ENCODE measurements at places on chromosomes 7 and 10.

DNA sequence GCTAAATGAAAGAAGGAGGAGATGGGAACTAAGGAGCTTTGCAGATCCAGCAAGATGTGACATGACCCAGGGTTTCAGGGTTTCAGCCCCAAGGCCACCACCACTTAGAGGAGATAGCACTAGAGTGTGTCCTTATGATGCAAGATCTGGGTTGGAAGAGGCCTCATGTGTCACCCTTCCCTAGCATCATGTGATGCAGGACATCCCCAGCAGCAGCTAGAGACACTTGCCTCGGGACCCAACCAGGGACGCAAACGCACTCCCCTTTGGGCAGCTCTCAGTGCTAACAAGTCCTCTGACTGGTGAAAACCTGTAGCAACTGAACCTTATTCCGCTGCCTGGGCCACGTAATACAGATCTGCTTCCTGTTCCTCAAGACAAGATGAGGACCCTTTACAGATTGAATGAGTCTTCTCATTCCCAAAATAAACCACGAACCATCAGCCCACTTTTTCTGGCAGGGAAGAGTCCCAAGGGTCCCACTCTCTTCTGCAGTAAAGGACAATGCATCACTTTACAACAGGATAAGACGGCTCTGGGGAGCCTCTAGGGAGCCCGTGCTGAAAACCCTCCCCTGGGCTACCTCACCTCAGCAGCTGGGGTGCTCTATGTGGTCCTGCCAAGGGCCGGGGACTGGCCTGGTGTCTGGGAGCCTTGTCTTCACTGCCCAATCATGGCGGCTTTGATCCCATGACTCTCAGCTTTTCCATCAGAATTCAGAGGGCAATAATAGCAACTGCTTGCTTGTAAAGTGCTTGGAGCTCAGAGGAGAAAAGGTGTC lies 44.8 kb upstream of the GDF10 start:
- DNase-seq = no peak

DNA sequence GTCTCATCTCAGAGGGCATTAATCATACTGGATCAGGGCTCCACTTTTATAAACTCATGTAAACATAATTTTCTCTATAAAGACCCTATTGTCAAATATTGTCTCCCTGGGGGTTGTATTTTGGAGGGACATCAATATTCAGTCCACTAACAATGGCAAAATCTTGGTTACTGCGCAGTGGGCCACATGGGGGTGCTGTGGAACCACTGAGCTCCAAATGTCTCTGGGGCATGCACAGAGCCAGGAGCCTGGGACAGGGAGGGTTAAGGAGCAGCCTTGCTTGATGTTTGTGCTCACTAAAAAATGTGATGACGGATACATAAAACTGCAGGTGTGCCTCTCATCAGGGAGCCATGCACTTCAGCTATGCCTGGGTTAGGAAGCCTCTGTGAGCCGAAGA lies 62.1 kb upstream of the PRSS58 start:
- DNase-seq = no peak

- DNase-seq = no peak
Observed at GRCh38 chr7:109003742-109004141, 434.1 kb downstream of the DNAJB9 start.

DNA sequence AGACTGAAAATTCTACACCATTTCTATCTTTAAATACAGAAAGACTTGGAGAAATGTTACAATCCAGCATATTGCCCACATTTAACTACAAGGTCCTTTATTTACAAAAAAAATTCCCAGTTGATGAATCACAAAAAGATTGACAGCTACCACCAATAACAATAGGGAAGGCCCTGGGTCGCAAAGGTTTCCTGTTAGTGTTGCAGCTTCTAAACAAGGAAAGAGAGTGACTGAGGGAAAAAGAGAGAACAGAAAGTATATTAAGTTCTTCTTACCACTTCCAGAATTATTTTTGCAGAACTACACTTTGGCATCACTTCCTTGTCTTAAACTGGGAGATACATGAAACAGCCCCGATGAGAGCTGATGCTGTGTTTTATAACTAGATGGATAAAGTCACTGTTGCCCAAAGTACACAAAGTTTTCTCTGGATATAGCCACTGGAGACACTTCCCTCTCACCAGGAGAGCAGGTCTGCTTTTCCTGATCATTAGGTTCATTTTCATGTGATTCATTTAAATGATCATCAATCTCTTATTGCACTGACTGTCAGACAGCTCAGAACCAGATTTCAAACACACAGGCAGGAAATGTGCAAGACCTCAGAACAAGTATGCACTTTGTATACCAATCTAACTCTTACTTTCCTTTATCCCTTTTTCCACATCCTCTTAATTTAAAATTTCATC lies 57.0 kb downstream of the SHTN1 start:
- DNase-seq = no peak

DNA sequence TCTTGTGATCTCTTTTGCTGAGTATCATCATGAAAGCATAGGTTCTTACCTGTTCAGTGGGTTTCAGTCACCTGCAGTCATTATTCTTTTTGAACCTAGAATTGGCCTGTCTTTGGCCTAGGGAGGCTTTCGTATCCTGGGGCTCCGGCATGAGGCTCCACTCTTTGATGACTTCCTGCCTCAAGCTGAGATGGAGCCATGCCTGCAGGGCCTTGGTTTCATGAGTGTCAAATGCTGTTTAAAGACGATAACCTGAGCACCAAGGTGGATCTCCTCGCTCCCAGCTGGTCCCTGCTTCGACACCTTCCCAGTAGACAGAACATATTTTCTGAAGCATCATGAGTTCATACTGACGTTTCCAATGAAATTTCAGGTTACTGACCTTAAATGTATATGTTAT lies 597.8 kb upstream of the FOXK1 start:
- DNase-seq = no peak

- no peak for DNase-seq
Observed at GRCh38 chr7:112905950-112906349, 115.8 kb upstream of the TMEM168 start.

GRCh38 chr7:144384071-144384470 lies 19.4 kb downstream of the NOBOX start:
- DNase-seq = no peak

DNA sequence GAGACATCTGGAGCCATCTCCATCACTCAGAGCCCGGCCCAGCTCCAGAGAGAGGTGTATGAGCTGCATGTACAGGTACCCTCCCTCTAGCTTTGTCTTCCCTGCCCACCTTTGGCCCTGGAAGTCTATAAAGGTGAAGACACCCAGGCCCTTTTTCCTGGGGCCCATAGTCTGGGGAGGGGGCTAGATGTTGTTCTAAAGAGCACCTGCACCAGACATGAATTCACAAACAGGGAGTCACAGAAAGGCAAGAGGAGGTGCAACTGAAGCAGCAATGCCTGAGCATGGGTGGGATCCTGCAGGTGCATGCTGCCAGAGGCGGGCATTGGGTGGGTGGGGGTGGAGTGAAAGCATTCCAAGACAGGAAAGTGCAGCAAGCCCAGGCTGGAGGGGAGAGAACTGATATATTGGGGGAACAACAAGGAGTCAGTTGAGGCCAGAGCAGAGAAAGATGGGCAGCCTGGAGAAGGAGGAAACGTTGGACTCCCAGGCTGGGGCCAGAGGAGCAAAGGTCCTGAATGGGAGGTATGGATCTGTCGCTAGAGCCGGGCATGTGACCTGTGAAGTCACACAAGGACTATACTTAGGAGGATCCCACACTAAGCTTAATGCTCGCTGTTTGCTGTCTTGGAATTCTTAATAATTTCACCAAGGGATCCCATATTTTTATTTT lies 11.7 kb downstream of the CDHR1 start:
- DNase-seq = no peak

- DNase-seq = no peak
Observed at GRCh38 chr7:114051871-114052331, 133.1 kb upstream of the PPP1R3A start.

DNA sequence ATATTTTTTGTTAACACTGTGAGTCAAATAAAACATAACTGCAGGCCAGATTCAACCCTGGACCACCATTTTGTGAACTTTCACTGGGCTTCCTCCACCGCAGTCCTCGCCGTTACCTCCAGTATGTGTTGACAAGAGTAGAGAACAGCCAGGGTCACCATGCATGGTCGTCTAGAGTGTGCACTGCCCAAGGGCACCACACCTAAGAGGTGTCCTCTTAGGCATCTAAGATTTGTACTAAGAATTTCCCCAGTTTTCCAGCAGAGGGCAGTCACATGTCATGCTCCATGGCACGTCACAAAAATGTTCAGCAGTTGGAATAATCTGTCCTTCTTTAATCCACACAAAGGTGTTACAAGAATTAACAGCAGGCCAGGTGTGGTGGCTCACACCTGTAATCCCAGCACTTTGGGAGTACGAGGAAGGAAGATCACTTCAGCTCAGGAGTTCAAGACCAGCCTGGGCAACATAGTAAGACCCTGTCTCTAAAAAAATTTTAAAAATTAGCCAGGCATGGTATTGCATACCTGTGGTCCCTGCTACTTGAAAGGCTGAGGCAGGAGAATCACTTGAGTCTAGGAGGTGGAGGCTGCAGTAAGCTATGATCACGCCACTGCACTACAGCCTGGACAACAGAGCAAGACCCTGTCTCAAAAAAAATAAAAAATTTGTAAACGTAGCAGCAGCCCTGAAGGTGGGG lies 71.2 kb upstream of the FOXK1 start:
- DNase-seq = peak; percentile 64

- DNase-seq = no peak
Observed at GRCh38 chr10:33136271-33136670, 178.2 kb upstream of the ITGB1 start.

DNA sequence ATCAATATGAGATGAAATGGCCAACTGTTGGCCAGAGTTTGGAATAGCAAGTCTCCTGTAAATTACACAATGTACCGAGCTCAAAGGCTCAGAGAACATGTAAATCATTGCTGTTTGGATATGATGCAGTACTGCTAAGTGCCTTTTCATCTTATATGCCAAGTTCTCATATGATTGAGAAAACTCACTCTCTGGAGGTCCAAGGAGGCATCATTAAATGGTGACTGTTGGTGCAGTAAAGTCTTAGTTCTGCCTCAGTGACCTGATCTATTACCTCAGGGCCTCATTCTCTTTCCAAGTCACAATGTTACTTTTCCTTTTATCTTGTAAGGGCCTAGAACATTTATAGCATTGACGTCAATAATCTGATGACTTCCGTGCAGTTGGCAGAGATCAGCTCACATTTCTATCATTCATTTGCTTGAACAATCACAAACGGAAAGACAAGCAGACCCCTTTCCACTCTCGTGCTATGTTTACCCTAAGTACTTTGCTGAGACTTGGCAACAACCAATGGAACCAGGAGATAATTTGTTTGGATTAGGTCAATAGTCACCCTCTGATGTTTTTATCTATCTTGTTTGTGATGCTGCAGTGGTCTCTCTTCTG lies 32.6 kb upstream of the PDK4 start:
- peak; percentile 63 for DNase-seq

GRCh38 chr7:142847353-142847752 lies 7.5 kb upstream of the EPHB6 start:
- DNase-seq = no peak

- no peak for DNase-seq
Observed at GRCh38 chr10:73915206-73915851, 4.4 kb downstream of the PLAU start.

DNA sequence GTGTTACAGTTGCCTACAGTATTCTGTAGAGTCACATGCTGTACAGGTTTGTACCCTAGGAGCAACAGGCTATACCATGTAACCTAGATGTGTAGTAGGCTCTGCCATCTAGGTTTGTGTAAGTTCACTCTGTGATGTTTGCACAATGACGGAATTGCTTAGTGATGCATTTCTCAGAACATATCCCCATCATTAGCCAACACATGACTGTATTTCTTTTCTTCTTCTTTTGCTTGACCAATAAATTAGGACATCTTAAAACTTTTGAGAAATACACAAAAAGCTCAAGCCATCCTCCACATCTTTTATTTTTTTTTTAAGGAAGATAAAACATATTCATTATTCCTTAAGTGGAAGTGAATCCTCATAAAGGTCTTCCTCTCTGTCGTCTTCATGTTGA lies 5.4 kb upstream of the PFKFB3 start:
- no peak for DNase-seq

DNA sequence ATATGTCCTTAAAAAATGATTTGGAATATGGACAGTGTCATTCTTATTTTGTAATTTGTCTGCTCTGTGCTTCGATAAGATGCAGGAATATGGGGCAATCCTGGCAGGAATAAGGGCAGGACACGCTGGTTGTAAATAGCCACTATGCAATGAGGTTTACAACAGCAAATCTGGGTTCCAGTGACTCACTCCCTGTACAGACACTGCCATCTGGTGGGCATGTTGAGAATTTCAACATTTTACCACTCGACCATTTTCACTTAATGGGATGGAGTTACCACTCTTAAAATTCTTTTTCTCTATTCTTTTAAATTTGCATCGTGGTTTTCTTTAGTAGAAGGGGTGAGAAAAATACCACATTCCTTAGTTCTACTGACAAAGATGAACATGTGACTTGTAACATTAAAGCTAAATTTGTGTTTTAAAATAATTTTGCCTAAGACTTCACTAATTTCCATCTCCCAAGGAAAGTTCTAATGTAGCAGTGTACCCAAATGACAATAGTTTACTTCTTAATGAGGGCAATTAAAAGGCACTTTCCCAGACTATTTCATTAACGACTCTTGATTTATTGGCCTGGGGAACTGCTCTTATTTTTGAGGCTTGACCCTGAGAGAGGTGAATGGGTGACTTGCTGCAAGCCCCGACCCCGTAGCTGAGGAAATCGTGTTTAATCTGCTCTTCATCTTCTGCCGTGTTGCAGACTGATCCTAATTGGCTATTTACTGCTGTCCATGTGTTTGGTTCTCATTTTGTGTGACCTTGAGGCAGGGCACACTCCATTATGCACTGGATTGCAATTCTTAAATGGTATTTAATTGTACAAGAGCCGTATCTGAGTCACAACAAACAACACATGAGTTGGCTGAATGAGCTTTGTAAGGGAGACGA lies 173.6 kb upstream of the IMMP2L start:
- peak; percentile 63 for DNase-seq

GRCh38 chr10:133292919-133293809 lies 15.5 kb downstream of the TUBGCP2 start:
- DNase-seq = no peak

- DNase-seq = no peak
Observed at GRCh38 chr10:35435824-35436223, 99.5 kb downstream of the CCNY start.

Data from NCI-H146 (cell line).